Substantia nigra (tissue), 51 donors: ENCODE measurements at places on chromosomes 12 and 14.

DNA sequence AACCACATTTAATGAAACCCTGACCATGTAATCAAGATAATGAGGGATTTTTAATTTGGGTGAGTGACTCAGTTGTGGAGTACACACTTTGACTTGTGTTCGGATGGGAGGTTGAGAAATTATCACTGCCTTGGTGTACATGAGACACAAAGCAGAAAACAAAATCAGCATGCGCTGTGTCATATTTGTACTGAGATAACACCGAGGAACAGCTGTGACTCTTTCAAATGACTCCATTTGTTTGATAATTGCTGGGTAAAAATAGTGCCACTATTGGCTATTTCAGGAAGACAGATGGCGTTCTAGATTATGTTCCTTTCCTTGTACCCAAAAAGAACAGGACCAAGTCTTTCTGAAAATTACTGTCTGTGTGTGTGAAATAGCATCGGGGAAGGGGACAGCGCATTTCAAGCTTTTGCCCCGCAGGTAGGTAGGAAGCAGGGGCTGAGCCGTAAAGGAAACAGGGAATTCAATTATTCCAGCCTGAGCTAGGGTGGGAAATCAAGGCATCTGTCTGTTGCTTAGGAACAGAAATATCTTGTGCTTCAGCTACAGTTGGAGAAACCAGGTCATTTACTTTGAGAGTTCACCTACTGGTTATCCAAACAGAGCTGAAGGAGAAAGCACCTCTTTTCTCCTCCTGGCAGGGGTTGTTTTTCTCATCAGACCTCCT is 114.3 kb downstream of the SNAPC1 start:
- no peak for DNase-seq

DNA sequence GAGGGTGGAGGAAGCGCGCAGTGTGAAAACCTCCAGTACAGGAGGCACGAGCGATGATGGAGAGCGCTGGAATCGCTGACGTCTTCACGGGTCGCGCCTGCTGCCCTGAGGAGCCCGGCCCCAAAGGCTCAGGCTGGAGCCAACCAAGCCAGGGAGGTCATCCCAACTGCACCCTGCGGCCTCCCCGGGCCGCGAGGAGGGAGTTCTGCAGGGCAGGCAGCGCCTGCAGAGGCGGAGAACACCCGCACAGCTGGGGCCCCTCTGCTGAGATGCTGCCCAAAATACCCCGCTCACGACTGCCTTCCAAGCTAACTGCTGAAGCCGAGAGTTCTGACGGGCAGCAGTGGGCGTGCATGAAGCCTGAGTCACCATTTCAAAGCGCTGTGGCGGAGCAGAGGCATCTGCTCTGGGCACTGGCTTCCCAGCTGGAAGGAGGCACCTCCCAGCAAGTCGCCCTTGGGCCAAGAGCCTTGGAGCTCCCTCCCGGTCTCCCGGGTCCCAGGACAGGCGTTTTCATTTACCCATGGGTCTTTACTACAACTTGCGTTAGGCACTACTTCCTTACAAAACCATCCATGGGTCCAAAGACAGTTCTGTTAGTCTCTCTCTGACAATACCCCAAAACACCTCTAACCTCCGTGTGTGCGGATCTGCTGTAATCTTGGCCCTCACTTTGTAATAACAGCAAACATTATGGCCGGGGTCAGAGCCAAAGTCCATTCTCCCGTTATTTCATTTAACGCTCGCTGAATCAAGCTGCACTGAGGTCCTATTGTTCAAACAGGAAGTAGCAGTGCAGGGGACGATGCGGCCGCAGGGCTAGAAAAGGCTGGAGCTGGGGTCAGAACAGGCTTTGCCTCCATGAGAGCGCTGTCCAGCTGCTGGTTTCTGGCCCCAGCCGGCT is 60.1 kb upstream of the RIMBP2 start:
- DNase-seq, result no peak

GRCh38 chr12:89950421-89950820 is 241.8 kb upstream of the ATP2B1 start:
- no peak for DNase-seq

- peak; percentile 7 for DNase-seq
These were observed 15.9 kb downstream of the KRT85 start for GRCh38 chr12:52351196-52352059.

DNA sequence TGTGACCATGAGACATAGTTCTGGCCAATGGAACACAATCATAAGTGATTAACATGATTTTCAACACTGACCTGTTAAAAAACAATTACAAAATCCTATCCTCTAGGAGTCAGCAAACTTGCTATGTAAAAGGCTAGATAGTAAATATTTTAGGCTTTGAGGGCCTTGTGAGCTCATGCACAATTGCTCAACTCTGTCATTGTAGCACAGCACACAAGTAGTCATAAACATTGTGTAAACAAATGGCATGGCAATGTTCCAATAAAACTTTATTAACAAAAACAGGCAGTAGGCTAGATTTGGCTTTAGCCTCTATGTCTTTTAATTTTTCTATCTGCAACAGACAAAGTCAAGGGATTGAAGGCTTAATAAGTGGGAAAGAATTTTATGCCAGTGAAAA is 350.7 kb downstream of the C12orf50 start:
- DNase-seq, result no peak

DNA sequence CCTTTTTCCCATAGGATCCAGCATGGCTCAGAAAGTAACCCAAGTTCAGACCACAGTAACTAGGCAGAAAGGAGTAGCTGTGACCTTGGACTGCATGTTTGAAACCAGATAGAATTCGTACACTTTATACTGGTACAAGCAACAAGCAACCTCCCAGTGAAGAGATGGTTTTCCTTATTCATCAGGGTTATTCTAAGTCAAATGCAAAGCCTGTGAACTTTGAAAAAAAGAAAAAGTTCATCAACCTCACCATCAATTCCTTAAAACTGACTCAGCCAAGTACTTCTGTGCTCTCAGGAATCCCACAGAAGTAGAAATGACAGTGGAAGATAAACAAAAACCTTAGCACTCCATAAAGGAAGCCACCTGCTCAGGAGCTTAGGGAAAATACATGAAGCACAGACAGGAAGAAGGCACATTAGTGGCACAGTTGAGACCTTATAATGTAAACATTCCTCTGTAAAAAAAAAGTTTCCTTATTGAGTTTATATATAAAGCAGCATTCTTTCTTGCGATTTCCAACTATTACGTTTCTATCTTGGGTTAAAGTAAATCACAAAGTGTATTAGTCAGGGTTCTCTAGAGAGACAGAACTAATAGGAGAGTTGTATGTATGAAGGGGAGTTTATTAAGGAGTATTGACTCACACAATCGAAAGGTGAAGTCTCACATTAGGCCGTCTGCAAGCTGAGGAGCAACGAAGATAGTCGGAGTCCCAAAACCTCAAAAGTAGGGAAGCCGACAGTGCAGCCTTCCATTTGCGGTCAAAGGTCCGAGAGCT is 398.4 kb downstream of the DAD1 start:
- no peak for DNase-seq

DNA sequence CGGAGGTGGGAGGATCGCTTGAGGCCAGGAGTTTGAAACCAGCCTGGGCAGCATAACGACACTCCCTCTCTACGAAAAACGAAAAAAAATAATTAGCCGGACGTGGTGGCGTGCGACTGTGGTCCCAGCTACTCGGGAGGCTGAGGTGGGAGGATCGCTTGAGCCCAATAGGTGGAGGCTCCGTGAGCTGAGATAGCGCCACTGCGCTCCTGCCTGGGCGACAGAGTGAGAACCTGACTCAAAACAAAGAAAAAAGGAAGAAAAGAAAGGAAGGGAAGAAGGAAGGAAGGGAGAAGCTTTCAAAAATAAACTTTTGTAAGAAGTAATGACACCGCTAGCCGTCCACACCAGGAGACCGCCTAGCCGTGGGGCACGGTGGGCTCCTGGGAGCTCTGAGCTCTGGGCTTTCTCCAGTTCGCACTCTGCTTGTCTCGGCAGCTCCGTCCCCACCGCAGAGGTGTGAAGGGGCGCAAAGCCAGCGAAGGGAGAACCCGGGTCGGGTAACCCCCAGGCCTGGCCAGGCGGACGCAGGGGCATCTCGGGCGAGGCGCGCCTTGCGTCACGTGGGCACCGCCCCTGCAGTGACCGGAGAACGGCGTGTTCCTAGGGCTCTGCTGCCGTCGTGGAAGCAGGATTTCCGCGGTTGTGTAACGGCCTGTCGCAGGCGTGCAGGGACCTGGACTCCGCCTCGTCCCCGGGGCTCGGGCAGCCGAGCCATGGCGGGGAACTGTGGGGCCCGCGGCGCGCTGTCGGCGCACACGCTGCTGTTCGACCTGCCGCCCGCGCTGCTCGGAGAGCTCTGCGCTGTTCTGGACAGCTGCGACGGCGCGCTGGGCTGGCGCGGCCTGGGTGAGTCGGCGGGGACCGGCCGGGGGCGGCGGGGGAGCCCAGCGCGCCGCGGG is at the start of gene IRAK3:
IRAK3 (plus strand) TSS at position 631 of the 902 bp plus-strand sequence; CDS start at position 717, 86 bp downstream.
- peak; percentile 8 for DNase-seq

DNA sequence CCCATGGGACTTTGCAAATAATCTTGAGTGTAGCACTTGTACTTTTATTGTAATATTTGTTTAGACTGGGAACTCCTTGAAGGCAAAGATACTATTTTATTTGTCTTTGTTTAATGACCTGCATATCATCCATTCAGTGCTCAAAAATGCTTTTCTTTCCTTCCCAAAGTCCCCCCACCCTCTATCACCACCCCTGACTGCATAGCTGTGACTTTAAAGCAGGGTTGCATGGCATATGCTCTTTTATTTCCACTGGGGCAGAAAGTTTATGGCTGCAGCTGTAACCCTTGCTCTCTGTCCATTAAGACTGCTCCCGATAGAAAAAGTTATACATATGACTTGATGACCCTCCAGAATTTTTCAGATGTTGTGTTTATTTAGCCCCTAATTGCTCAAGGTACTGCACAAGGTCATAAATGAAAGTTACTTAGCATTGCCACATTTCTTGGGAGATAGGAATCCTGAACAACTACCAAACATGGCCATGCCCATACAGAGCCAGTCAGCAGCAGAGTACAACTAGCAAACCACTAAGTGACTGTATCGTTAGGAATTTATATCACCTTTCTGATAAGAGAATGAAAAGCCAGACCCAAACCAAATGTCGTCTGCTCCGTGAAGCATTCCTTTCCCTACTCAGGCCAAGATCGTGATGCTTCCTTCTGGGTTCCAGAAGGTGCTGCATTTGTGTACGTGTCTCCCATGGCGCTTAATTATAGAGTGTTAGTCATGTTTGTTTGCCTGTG is 114.3 kb downstream of the DIP2B start:
- no peak for DNase-seq

DNA sequence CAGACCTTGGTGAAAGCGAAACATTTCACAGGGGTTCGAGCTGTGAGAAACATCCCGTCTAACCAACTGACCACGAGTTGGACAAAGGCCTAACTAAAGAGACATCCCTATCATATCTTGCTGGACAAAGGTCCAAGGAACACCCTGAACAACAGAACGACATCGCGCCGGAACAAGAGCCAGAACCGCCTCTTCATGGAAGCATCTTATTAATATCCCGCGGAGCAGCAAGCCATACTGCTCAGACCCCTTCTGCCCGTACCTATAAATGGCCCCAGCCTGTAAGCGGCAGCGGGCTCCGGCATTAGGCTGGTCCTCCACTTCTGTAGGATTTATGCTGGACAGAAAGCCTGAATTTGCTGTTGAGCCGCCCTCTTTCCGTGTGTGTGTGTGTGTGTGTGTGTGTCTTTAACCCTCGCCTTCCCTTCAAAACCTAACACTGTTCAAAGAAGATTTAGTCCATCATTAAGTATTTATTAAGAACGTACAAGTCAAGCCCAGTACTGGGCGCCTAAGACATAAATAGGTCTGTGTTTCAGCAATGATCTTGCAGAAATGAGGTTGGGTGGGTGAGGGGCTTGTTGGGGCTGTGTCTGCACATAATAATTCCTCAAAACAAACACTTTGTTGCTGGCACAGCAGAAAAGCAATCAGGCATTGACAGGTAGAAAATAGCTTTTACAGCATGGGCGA is 1.9 kb downstream of the SLC6A15 start:
- no peak for DNase-seq

GRCh38 chr12:51156245-51156765 is 16.6 kb downstream of the TFCP2 start:
- no peak for DNase-seq

GRCh38 chr12:4943067-4943937 is 33.6 kb downstream of the KCNA1 start:
- DNase-seq, result no peak
